Fibroblast of lung (primary cell): ENCODE measurements at places on chromosomes 4 and X.

- DNase-seq, result no peak
These were observed 324.2 kb downstream of the TMA16 start for GRCh38 chr4:163818673-163819072.

GRCh38 chrX:9767375-9767774 is 1.7 kb upstream of the GPR143 start:
- no peak for DNase-seq

DNA sequence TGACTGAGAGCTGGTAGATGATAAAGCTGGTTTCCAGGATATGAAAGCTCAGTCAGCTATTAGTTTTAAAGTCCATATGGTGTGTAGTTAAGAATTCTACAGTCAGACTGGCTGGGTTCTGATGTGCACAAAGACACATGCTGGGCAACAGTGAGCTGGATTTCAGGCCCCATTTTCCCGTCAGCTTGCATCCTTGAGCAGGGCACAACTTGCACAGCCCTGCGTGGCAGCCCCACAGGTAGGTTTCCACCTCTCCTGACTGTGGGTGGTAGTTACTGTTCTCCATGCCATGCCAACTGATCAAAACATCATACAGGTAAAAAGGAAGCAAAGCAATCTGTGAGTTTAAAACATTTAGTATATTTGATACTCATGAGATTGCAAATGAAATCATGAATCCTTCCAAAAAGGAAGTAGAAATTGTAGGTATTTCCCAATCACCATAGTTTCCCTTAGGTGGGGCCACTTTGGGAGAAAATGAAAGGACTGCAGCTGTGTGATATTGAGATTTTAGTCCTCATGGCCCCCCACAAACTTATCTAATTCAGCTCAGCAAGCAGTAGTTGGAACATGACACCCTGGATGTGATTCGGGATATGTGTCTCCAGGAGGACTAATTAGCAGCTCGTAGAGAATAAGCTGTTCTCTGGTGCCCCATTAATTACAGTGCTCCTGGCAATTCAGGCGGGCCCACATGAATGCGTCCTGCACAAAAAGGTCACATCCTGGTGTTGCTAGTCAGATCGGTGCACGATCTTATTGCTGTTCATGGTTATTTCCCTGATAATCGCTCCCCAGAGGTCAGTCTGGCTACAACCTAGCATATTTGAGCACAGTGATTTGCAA is 42.4 kb upstream of the NOCT start:
- no peak for DNase-seq

GRCh38 chrX:121256647-121257046 is 209.2 kb downstream of the GLUD2 start:
- no peak for DNase-seq

DNA sequence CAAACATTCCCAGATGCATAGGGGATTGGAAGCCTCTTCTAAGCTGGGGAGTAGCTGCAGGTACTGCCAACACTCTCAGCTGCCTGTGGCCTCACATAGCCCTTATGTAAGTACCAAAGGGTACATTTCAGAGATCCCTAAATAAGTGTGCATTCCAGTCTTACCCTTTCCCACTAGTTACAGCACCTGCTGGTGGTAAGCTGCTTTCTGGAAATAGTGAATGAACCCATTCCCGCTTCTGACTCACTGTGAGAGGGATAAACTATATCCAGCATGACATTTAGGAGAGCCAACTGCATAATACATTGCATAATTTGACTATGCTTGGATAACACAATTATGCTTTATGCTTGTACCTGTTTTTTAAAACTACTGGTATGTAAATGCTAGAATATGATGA is 149.0 kb downstream of the FAM13A start:
- DNase-seq, result peak; percentile 55

GRCh38 chrX:111131572-111131971 is 35.6 kb downstream of the PAK3 start:
- peak; percentile 0 for DNase-seq

GRCh38 chrX:23911126-23911835 is 3.5 kb downstream of the CXorf58 start:
- DNase-seq, result no peak

DNA sequence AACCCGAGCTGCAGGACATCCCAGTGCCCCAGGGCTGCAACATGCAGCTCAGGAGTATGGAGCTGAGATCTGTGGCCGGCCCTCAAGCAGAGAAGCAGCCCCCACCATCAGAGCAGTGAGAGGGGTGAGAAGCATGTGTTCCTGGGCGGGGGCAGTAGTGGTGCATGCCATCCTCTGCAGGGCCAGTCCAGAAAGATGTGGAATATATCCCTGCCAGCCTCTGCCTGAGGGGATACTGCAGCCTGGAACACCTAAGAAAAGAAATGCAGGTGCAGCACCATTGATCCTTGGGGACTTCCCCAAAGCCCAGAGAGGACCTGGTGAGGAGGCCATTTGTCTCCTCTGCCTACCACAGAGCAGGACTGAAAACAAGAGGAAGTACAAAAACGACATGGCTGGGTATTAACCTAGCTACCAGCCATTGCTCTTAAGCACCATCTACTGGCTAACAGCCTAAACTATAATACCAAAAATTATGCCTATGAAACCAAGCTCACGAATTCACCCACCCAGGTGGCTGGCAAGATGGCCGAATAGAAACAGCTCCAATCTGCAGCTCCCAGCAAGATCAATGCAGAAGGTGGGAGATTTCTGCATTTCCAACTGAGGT is 158.8 kb downstream of the ADGRA3 start:
- peak; percentile 46 for DNase-seq

GRCh38 chrX:71667328-71668247 is at the start of gene LOC101059915:
LOC101059915 (plus strand) TSS chrX:71667546.
- DNase-seq, result no peak

- peak; percentile 92 for DNase-seq
These were observed 54.2 kb upstream of the SMIM10 start for GRCh38 chrX:134936542-134936941.

DNA sequence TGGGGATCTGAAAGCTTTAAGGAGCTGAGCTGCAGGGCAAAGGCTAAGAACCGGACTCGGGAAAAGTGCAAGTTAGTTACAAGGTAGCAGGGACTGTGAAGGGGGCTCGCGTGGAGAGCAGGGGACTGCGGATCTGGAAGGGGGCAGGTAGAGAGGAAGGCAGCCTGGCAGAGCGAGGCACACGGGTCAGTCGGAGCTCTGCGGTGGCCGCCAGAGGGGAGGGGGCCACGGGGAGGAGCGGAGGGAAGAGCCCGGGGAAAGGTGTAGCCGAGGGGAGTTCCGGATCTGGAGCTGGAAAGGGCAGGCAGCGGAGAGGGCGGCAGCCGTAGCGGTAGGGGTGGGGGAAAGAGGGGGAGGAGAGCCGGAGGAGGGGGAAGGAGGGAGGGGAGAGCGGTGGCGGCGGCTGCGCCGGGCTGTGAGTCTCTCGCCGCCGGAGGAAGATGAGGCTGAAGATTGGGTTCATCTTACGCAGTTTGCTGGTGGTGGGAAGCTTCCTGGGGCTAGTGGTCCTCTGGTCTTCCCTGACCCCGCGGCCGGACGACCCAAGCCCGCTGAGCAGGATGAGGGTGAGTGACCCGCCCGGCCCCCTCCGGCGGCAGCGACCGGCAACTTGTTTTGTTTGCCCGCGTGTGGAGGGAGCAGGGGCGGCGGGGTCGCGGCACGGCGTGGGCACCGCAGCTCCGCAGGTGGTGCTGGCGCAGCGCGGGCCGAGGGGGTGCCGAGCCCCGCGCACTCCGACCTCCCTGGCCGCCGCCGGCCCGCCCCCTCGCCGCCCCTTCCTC is at the start of gene GALNT7:
Gene GALNT7, plus strand, starts transcription at position 416 of the 782 bp plus-strand sequence. Its CDS starts 25 bp downstream, at position 441.
- DNase-seq, result peak; percentile 71

DNA sequence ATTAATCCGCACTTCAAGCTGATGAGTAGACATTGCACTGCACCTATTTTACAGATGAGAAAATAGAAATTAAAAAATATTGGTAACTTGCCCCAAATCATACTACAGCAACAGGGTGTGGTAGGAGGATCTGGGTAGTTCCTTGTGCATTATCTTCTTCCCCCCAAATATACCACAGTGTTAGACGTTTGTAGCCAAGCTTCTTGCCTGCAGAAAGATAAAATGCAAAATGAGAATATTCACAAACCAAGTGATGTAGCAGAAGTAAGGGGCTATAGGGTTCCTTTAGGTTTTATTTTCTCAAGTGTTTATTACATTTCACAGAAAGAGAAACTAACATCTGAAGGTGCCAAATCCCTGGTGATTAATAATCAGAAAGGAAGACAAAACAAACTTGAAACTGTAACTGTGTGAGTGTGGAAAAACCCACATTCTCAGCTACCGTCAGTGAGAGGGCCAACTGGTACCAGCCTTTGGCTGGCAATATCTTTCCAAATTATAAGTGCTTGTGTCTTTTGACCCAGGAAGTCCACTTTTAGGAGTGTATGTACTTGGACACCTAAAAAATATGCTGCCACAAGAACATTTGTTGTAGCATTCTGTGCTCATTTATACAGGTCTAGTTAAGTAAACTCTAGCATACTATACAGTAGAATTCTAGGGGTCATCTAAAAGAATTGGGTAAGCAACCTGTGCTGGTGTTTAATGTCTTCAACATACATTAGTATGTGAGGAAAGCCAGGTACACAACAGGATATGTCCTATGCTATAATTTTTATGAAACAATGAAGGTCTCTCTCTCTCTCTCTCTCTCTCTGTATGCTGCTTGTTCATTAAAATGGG is 6.7 kb upstream of the CD38 start:
- no peak for DNase-seq

GRCh38 chr4:42460043-42460442 is 62.8 kb downstream of the SHISA3 start:
- DNase-seq, result no peak

- no peak for DNase-seq
These were observed 620.6 kb upstream of the GNPDA2 start for GRCh38 chr4:45346816-45347435.
